Activated B cell treated with CpG ODN at 0.5 μM for 24 hours (primary cell): ENCODE measurements at places on chromosomes 1 and 21. TPM values are rescaled to one million over a fixed set of nuclear protein-coding genes. Genes with fewer than 3 reads are reported as not detected.

GRCh38 chr1:46113948-46114347 is 18.5 kb downstream of the PIK3R3 start:
- no peak overlapping the region for H3K4me3 ChIP-seq
- H3K27me3 ChIP-seq = no peaks in the 10 kb centered on the region
- H3K36me3 ChIP-seq = no peaks in the 10 kb centered on the region
- H3K27ac ChIP-seq = no peak overlapping the region
- no peak for DNase-seq

GRCh38 chr21:39232861-39233291 is 49.6 kb upstream of the PSMG1 start:
- H3K27ac ChIP-seq = no peak overlapping the region
- no peak for DNase-seq
- H3K36me3 ChIP-seq = peaks cover 78% of the 10 kb centered on the region

The B3GALT2 gene
- total RNA-seq = not detected in 2 replicates

- H3K4me1 ChIP-seq = peaks cover 6% of the 10 kb centered on the region
- H3K27ac ChIP-seq = peak overlapping the region; percentile 35
- peak overlapping the region; percentile 62 for H3K4me3 ChIP-seq
- peaks cover 4% of the 10 kb centered on the region for H3K27me3 ChIP-seq
- no peak for DNase-seq
Measured at GRCh38 chr1:1629430-1630190, 2.4 kb upstream of the MMP23B start.
